ENCODE measurements at places on chromosomes 4 and X. TPM values are rescaled to one million over a fixed set of nuclear protein-coding genes. Genes with fewer than 3 reads are reported as not detected.

- H3K4me1 ChIP-seq = peaks cover 5% of the 10 kb centered on the region
- DNase-seq = no peak
- peak within 1 kb of the TSS; percentile 61 for H3K4me3 ChIP-seq
Observed at GRCh38 chrX:115233497-115234455, at the start of gene LRCH2. TSS of gene LRCH2 (minus strand) at chrX:115234096. CDS start at chrX:115234041, 55 bp downstream.

DNA sequence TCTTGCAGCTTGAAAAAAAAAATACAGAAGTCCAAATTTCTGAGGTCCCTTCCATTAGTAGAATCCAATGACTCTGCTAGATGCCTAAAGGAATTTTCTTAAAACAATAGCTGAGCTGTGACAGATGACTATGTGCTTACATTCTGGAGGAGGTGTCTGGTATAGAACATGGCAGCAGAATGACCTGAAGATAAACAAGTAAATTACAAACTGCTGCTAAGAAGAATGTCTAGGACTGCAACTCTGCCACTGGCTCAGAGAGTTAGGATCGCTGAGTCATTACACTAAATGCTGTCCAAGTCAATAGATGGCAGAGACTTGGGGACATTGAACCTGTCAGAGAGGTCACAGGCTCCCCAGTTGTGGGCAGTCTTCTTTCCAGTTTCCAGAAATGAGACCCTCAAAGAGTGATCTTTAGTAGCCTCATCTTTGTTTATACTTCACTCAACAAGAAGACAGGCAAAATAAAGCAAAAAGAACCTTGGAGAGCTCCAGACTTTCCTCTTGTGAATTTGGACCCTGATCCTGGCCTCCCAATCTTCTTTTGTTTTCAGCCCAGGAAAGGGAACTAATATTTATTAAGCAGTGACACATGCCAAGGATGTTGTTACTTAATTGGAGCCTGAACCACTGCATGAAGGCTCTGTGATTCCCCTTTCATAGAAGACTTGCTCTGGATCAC is 56.4 kb upstream of the SCML1 start:
- no peak for DNase-seq
- H3K4me1 ChIP-seq = peaks cover 18% of the 10 kb centered on the region
- no peak overlapping the region for H3K27ac ChIP-seq
- no peaks in the 10 kb centered on the region for H3K27me3 ChIP-seq

DNA sequence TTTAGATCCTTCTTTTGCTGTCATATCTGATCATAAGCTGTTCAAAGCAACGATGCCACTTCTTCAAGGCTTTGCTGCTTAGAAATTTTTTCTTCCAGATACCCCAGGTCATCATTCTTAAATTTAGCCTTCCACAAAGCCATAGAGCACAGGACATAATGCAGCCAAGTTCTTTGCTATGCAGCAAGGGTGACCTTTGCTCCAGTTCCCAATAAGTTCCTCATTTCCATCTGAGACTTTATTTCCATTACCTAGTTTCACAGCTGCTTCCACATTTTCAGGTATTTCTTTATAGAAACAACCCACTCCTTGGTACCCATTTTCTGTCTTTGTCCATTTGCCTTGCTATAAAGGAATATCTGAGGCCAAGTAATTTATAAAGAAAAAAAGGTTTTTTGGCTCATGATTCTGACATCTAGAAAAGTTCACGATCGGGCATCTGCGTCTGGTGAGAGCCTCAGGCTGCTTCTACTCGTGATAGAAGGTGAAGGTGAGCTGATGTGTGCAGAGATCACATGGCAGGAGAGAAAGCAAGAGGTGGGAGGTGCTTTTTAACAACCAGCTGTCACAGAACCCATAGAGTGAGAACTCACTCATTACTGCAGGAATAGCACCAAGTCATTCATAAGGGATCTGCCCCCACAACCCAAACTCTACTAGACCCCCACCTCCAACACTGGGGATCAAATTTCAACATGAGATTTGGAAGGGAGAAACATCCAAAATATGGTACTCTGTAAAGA is 11.8 kb upstream of the TASL start:
- no peaks in the 10 kb centered on the region for H3K27me3 ChIP-seq
- H3K4me1 ChIP-seq = no peaks in the 10 kb centered on the region
- no peak overlapping the region for H3K4me3 ChIP-seq
- no peak for DNase-seq

GRCh38 chr4:185101354-185101890 is 41.6 kb upstream of the SLC25A4 start:
- no peaks in the 10 kb centered on the region for H3K27me3 ChIP-seq
- H3K36me3 ChIP-seq = no peaks in the 10 kb centered on the region
- no peaks in the 10 kb centered on the region for H3K4me1 ChIP-seq
- H3K27ac ChIP-seq = no peak overlapping the region
- H3K4me3 ChIP-seq = no peak overlapping the region

- H3K27ac ChIP-seq = no peak overlapping the region
- H3K4me3 ChIP-seq = no peak overlapping the region
- DNase-seq = no peak
- no peaks in the 10 kb centered on the region for H3K27me3 ChIP-seq
- peaks cover 7% of the 10 kb centered on the region for H3K4me1 ChIP-seq
Observed at GRCh38 chr4:176443646-176444409, 124.1 kb downstream of the SPCS3 start.

GRCh38 chr4:163939597-163939996 is 445.1 kb downstream of the TMA16 start:
- no peaks in the 10 kb centered on the region for H3K36me3 ChIP-seq
- H3K27ac ChIP-seq = no peak overlapping the region
- no peaks in the 10 kb centered on the region for H3K4me1 ChIP-seq
- DNase-seq = no peak

DNA sequence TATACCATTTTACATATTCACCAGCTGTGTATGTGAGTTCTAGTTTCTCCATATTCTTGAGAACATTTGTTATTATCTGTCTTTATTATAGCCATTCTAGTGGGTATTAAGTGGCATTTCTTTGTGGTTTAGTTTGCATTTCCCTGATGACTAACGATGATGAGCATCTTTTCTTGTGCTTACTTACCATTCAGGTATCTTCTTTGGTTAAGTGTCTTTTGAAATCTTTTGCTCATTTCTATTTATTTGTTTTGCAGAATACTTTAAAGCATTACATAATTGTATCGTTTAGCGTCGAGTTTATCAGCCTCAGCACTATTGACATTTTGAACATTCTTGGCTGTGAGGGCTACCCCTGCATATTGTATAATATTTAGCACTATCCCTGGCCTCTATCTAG is 85.4 kb downstream of the FRMPD4 start:
- no peak overlapping the region for H3K4me3 ChIP-seq
- no peaks in the 10 kb centered on the region for H3K27me3 ChIP-seq
- no peaks in the 10 kb centered on the region for H3K36me3 ChIP-seq
- DNase-seq = no peak

DNA sequence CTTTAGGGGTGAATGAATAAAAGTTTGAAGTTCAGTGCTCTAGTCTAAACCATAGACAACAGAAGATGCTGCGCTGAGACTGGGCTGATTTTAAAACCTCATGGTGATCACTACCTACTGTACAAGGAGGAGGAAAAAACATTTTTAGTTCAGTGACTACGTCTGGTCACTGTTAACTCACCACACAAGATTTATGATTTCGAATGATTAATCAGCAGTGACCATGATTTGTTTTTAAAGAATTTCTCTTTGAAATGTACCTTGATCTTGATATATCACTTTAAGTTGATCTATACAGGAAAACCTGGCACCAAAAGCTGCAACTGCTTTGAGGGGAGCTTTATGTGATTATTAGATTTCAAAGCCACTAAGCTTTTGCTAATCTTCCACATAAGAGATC is 286.3 kb downstream of the PDGFC start:
- no peaks in the 10 kb centered on the region for H3K4me1 ChIP-seq
- H3K27me3 ChIP-seq = no peaks in the 10 kb centered on the region
- DNase-seq = no peak
- H3K4me3 ChIP-seq = no peak overlapping the region

DNA sequence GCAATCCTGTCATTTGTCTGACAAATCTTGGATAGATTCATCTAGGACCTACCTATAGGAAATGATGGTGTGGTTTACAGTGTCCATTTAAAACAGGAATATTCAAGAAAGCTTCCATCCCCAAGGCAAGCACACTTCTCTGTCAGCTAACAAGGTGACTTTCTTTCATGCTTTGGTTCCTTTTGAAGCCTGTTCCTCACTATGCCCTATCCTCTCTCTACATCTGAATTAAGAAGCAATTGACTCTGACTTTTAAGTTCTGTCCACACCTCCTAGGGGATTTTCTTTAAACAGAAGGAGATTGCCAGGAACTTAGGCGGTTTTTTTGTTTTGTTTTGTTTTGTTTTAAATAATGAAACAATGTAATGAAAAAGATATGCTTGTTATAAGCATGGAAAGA is 1181.4 kb upstream of the TENM3 start:
- no peak for DNase-seq
- no peak overlapping the region for H3K27ac ChIP-seq
- H3K4me3 ChIP-seq = no peak overlapping the region
- no peaks in the 10 kb centered on the region for H3K36me3 ChIP-seq

TKTL2 gene
- total RNA-seq = not detected

H2BW2 gene
- total RNA-seq = not detected
